ENCODE measurements at places on chromosomes 2 and 18.
A peak's percentile ranks its signal among the peaks of the same experiment; 100 is the strongest.

- DNase-seq, result no peak
Measured at GRCh38 chr18:51275712-51276476, 78.4 kb upstream of the MEX3C start.

- no peak for DNase-seq
Measured at GRCh38 chr2:55779459-55780421, 86.1 kb upstream of the PNPT1 start.

- DNase-seq, result no peak
Measured at GRCh38 chr2:38215522-38215921, 139.6 kb upstream of the CYP1B1 start.

DNA sequence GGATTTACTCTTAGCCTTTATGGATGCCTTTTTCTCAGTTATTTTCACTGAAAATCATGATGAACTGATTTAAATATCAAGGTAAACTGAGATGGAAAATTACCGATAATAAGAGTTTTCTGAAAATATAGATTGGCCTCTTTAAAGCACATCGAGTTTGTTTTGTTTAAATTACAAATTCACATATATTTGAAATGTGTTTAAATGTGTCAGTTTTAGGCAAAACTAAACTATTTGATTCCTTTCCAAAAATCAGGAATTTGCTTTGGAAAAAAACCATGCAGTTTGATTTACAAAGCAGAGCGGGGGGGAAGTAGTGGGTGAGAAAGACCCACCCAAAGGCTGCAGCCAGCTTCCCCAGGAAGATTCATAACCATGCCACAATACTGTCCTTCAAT is 52.0 kb upstream of the EML4 start:
- no peak for DNase-seq

DNA sequence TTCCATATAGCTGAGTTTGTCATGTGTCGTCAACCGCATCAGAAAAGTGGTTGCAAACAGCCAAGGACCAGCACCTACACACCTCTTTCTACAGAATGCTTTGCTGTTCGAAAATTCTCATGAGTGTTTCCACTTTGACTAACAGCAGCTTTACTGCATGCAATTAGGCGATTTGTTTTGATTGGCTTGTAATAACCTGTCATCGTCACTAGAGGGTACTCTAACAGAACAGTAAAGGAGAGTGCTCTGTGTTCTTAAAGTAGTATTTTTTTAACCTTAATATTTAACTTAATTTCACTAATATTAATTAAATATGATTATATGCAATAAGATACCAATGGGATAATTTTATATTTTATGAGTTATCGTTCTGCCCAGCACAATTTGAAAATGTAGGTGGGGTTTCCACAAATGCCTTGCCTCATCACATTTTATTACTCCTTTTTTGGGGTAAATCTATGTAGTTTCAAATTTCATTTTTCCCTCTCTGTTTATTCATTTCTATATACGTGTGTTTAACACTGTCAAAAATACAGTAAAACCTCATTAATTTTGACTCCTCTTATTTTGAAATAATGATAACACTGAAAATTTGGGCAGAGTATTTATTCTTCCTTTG is 502.2 kb downstream of the NRXN1 start:
- no peak for DNase-seq

- no peak for DNase-seq
Measured at GRCh38 chr2:19775838-19776237, 125.9 kb downstream of the TTC32 start.

- DNase-seq, result no peak
Measured at GRCh38 chr2:96097441-96097840, 18.9 kb downstream of the ADRA2B start.

- no peak for DNase-seq
Measured at GRCh38 chr2:159150280-159150746, 136.2 kb downstream of the WDSUB1 start.

- DNase-seq, result no peak
Measured at GRCh38 chr2:47946593-47946992, 40.3 kb upstream of the FBXO11 start.

DNA sequence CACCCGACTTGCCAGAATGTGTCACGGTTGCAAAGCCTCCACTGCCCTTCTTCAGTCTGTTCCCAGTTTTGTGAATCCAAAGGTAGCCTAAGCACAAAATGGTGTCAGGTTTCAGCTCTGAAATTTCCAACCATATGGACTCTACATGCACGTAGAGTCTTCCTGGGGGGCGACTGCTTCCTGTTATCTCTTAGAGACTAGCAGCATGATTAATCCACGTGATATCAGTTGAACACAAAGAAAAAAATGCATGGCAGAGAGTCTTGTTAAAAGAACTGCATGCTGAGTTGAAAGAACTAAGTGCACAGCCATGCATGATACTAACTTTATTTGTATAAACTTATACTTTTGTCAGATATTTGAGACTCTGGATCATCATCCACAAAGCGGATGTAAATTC is 404.4 kb downstream of the SOCS6 start:
- DNase-seq, result no peak

DNA sequence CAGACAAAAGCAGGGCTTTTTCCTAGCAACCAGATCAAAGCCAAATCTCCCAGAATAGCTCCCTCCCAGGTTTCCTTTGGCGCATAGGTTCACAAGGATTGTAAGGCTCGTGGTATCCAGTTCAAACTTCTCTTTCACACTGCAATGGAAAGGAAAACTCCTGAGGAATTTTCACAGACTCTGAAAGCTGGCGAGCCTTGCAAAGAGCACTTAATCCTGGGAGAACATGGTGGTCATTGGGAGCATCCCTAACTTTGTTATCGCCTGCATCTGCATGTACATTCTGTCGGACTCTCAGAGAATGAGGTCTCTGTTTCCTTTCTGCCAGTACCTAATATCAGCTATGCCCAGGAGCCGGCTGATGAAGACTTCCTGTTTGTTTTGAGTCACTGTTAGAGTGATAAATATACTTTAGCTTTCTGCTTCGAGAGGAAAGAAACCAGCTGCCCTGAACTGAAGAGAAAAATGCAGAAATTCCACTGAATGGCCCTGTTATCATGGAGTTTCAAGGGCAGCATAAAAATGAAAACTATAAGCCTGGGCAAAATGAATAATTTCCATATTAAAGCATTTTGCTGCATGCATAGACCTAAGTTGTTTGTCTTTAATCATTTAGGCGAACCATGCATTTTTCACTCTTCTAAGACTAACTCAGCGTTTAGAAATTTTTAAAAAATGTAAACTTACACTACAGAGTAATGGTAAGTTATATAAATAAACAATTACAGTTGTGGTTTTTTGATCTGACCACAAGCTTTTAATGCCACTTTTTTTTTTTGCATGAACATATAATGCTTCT is 76.4 kb upstream of the ZEB2 start:
- DNase-seq, result no peak

DNA sequence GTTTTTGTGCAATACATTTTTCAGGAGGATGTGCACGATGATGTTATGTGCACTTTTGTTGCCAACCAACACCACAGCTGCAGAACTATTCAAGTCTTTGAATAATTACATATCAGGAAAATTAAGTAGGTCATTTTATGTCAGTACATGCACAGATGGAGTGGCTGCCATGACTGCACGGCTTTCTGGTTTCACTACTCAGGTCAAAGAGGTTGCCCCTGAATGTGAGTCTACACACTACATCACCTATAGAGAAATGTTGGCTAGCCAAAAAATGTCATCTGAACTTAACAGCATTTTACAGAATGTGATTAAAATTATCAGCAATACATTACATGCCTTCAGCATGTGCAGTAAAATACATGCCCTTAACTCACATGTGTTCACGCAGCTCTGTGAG is 1637.3 kb upstream of the NXPH2 start:
- no peak for DNase-seq

- DNase-seq, result peak; percentile 21
Measured at GRCh38 chr2:147844697-147845410, at the start of gene ACVR2A. Gene ACVR2A (plus strand): TSS chr2:147845029. CDS start chr2:147845153, 124 bp downstream.

GRCh38 chr2:219421323-219421722 is 3.1 kb downstream of the DES start:
- DNase-seq, result no peak

DNA sequence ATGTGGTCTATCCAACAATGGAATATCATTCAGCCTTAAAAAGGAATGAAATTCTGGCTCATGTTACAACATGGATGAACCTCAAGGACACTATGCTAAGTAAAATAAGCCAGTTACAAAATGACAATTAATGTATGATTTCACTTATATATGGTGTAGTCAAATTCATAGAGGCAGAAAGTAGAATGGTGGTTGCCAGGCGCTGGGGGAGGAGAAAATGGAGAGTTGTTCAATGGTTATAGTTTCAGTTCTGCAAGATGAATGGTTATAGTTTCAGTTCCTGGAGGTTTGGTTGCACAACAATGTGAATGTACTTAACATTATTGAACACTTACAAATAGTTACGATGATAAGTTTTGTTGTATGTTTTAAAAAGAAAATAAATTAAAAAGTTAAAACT is 79.2 kb upstream of the IL1R2 start:
- no peak for DNase-seq

GRCh38 chr2:156779416-156780120 is 343.4 kb downstream of the GPD2 start:
- DNase-seq, result no peak

Measured in T-helper 22 cell (primary cell).